ENCODE measurements at places on chromosomes 1 and 21.

GRCh38 chr1:77476475-77476874, 194.7 kb downstream of the AK5 start:
- DNase-seq: no peak

DNA sequence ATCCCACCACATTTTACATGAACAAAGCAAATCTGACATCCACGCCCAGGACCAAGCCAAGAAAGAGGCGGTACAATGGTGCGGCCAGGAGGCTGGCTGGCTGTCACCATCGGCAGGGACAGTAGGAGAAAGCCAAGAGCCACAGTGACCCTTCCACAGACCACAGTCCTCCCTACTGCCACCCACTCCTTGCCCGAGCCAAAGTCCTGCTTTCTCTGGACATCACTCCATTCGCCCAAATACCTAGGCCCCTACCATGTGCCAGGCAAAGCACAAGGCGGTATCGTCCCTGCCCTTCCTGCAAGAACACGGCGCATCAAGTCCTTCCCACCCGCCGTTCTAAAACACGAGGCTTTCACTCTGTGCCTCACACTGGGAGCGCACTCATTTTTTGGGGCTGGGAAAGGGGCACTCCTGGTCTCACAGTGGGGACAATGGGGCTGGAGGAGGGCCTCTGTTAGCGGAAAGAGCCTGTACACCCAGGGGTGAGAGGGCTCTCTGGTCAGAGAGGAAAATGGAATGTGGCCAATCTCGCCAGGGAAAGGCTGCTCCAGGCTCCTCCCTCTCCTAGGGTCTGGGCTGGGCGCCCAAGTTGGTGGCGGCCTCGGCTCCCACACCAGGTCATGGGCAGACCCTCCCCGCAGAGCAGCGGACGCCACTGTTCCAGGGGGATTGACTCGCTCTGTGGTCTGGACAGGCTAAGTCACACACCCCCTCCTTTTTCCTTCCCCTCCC, 26.5 kb downstream of the SSBP3 start:
- no peak for DNase-seq

- no peak for DNase-seq
These were observed 13.0 kb downstream of the UBE4B start for GRCh38 chr1:10045480-10046355.

- DNase-seq: no peak
These were observed 9.3 kb downstream of the ARL8A start for GRCh38 chr1:202135221-202135721.

DNA sequence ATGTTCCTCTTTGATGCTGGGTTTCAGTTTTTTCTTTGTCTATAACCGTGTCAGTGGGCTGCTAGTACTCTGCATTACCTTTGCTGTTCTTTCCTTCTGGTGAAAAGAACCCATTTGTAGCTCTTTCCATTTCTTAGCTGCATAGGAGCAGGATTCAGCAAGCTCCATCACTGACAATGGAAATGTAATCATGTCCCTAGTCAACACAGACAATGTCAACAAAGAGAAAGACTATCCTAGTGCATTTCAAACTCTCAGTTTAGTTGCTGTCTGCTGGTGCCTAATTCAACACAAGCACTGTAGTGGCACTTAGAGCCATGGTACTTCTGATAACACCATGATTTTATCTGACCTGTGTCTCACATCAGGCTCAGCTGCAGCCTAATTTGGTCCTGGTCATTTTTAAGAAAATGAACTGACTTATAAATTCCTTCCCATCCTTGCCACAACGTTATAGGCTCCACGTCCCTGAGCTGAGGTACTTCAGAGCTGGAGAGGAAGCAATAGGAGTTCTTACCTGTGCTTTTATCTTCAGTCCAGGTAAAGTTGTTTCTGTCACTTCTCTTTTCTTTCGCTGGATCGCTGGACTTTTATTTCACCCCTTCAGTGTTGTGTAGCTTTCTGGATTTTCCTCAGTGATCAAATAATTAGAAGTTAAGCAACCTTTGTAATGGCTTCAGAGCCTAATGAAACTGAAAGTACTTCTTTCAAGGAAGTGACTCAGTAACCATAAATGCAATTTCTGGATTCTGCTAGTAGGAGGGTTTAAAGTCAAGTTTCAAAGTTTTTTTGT, at the start of gene GBP3:
GBP3 (minus strand) TSS at position 700 of the 793 bp plus-strand sequence. CDS start 2,145 bp downstream, outside the sequence.
- DNase-seq: peak; percentile 35

DNA sequence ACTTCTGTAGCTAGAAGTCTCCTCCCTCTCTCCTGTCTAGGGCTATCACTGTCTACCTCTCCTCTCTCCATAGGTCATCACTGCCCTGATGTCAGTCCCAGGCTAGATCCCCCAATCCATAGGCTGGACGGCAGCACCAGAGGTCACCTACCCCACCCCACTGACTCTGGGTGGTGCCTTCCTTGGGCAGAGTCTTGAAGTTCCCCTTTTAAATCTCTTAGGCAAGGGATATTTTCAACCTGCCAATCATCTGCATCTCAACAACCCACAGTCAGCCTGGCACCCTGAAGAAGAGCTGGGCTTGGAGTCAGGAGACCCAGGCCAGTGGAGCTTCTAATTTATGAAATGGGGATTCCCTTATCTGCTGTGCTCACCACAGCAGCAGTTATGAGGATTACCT, 13.2 kb downstream of the MYBPH start:
- no peak for DNase-seq

GRCh38 chr1:33369081-33369480, 48.2 kb upstream of the A3GALT2 start:
- DNase-seq: no peak

DNA sequence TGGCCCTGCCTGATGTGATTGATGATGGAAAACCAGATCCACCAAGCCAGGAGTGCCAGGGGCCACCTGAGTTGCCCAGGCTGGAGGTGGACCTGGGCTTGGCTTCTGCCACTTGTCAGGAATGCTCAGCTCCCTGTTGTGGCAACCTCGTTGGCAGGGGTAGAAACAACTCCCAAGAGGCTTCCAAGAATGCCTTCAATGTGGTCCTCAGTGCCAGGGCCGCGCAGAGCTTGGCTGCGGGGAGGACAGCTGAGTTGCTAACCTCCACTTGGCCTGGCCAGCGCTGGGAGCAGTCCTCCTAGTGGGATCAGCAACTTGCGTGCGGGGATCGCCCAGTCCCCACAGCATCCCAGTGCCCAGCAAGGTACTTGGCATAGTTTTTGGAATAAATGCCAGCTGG, 9.0 kb downstream of the MYOM3 start:
- DNase-seq: no peak

DNA sequence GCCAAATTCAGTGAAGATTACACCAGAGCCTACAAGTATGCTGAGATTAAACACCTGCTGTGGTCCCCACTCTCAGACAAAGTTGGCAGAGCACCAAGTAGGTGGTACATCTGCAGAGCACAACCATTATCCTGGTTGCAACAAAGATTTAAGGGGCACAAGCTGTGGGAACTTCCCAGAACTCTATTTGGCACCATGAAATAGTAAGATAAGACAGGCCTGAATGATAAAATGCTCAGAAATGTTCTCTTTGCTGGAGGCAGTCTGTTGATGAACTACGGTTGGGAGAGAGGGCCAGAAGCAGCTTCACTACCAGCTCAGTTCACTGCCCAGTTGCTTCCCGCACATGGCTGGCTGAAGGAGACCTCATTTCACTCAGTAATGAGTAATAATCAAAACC, 19.9 kb downstream of the RPL5 start:
- DNase-seq: no peak

DNA sequence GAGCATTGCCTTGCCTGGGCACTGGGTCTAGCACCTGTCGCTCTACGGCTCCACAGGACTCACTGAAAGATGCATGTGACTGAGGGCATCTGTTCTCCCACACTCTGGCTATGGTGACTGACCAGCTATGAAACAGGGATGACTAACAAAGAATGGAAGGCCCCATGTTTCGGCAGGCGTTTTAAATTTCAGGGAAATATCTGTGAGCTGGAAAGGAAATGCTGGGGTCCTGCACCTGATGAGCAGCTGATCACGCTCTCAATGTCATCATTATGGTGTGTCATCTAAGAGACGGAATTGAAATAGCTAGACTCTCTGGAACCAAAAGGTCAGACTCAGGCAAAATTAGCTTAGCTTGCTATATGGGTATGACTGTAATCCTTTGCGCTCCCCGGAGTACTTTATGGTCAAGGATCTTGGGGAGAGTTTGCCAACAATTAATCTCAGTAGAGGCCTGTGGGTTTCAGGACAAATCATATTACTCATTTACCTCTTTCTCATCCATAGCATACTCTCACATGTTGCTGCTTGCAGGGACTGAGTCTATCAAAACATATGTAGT, 24.5 kb upstream of the PALMD start:
- no peak for DNase-seq

- no peak for DNase-seq
These were observed 53.8 kb downstream of the PCNX2 start for GRCh38 chr1:233241759-233242158.

- DNase-seq: peak; percentile 85
These were observed 2.8 kb upstream of the EFHD2 start for GRCh38 chr1:15406614-15407559.

DNA sequence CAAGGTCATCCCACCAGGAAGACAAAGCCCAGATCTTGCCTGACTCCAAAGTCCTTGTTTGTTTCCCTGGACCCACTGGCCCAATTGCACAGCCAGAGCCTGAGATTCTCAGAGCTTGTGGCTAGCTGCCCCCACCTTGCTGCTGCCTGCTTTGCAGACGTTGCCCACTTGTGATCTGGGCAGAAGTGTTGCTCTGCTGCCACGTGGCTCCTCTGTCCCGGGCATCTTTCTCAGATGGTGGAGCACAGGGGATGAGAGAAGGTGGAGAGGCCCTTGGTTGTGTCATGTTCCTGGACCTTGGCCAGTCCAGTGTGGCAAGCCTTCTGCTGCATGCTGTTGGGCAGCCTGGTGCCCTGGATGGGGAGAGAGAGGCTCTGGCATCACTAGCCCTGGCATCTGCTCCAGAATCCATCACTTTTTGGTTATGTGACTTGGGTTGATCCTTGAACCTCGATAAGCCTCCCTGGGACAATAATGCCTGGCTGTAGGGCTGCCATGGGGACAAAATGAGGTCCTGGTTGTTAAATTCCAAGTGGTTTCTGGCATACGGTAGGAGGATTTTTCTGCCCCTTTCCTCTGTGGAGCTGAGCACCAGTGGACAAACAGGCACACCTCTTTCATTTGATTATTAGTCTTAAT, 1.5 kb upstream of the NR0B2 start:
- DNase-seq: no peak

DNA sequence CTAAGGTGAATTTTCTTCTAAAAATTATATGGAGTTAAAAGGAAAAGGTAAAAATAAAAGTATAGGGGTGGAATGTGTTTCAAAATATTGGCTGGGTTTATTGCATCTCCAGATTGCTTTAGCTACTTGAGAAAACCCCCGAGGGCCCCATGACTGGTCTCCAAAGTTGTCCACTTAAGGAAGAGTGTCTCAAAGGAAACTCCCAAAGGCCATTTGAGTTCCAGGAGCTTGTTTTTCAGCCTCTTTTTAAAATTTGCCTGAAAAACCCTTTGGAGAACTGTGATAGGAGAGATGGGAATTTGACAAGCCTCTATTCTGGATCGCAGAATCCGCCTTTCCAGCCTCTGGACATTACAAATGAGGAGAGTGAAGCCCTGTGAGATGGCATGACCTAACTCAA, 225.6 kb downstream of the ZNF326 start:
- DNase-seq: no peak

DNA sequence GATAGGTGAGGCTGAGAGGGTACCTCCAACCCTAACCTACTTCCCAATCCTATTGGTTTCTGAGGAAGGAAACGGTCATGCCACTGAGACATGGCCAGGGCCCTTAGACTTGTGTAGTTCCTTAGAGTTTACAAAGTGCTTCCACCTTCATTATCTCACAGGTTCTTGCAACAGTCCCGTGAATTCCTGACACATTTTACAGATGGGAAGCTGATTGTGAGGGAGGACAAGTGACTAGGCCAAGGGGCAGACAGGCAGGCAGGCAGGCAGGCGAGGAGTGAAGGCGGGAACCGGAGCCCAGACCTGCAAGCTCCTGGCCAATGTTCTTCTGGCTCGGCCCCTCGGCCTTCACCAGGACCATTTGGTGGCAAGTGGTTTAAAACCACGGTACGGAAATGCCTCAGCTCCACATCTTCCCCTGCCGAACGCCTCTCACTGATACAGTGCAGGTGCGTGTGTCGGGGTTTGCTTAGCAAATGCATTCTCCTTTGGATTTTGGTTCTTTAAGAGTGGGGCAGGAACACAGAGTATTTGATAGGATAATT, 45.1 kb downstream of the ZBTB18 start:
- DNase-seq: no peak

DNA sequence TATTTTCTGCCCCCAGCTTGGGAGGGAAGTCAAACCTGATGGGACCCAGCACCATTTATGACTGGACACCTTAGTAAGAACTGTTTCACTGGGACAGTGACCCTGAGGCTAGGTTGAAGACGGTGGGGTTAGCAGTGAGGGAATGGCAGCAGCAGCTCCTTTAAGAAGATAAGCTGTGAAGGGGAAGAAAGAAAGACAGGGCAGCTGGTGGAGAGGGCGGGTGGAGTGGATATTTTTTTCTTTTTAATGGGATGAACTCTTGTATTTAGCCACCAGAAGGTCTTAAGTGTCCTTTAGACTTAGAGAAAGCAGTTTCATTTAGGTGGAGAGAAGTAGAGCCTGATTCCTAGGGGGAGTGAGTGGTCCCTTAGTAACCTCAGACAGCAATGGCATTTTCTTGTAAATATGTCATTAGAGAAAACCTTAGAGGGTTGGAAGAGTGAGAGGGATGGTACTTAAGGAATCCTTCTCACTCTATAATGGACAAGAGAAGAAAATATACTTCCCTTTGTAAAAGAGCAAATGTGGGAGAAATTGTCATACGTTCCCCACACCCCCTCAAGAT, 187.5 kb downstream of the HHAT start:
- no peak for DNase-seq

GRCh38 chr1:63690966-63691700, 82.7 kb upstream of the ROR1 start:
- no peak for DNase-seq

- DNase-seq: no peak
These were observed 27.3 kb upstream of the ACOT11 start for GRCh38 chr1:54520631-54521321.

GRCh38 chr1:86649618-86650017, 54.8 kb upstream of the SH3GLB1 start:
- DNase-seq: no peak

DNA sequence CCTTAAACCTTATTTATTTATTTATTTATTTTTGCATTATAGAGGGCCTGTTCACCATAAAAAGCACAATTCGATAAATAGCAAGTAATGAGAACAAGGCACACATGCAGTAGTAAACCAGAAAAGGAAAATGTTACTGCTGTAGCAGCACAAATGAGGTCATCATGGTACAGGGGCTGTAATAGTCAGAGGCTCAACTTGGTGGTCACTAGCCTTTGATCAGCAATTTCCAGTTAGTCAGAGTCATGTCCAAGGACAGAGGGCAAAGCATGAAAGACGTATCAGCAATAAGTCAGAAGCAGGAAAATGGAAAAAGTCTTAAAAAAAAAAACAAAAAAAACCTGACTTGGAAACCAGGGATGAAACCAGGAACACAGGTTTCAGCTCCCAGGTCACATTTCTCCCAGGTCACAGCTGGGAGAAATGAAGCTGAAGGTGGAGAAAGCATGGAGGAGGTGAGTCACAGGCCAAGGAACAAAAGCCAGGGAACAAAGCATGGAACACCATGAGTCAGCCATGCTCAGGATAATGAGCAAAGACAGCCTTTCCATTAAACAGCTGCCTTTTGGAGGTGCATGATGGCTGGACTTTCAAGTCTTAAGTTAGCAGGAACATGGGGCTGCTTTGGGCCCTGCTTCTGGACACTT, 556.3 kb downstream of the LTN1 start:
- DNase-seq: no peak

GRCh38 chr21:31349208-31349607, 5.1 kb upstream of the TIAM1 start:
- DNase-seq: no peak

- no peak for DNase-seq
These were observed 136.2 kb downstream of the NTNG1 start for GRCh38 chr1:107277022-107277421.
